Omental fat pad (tissue), 4 donors: ENCODE measurements at places on chromosomes 1 and 21. TPM values are rescaled to one million over a fixed set of nuclear protein-coding genes. Genes with fewer than 3 reads are reported as not detected.

- DNase-seq: no peak
Observed at GRCh38 chr1:91594383-91595055, 93.9 kb downstream of the CDC7 start.

DNA sequence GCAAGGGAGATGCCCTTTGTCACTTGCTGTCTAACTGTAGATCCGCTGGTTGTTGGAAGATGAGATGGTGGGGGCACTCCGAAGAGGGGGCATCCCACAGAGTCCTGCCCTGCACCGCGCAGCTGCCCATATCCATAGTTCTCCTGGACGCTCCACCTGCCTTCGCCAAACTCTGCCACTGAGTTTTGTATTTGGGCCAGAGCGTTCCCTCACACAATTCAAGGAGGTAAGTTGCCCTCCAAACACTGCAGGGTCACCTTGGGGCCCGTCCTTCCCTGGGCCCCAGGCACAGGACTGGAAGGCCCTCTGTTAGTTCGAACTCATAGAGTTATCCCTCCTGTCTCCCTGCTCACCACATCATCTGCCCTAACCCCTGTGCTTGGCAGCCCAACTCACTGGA, 22.1 kb downstream of the HYI start:
- no peak for DNase-seq

- DNase-seq: no peak
Observed at GRCh38 chr1:173418107-173418985, 58.8 kb upstream of the PRDX6 start.

Gene CA6
- not detected for total RNA-seq

Gene TCP10L
- total RNA-seq: 0.38 TPM
